ENCODE measurements at places on chromosomes 2 and 18.

- no peak for DNase-seq
Observed at GRCh38 chr2:50345701-50346591, 686.0 kb downstream of the NRXN1 start.

- DNase-seq, result peak; percentile 43
Observed at GRCh38 chr2:85177031-85177824, 44.0 kb downstream of the TCF7L1 start.

DNA sequence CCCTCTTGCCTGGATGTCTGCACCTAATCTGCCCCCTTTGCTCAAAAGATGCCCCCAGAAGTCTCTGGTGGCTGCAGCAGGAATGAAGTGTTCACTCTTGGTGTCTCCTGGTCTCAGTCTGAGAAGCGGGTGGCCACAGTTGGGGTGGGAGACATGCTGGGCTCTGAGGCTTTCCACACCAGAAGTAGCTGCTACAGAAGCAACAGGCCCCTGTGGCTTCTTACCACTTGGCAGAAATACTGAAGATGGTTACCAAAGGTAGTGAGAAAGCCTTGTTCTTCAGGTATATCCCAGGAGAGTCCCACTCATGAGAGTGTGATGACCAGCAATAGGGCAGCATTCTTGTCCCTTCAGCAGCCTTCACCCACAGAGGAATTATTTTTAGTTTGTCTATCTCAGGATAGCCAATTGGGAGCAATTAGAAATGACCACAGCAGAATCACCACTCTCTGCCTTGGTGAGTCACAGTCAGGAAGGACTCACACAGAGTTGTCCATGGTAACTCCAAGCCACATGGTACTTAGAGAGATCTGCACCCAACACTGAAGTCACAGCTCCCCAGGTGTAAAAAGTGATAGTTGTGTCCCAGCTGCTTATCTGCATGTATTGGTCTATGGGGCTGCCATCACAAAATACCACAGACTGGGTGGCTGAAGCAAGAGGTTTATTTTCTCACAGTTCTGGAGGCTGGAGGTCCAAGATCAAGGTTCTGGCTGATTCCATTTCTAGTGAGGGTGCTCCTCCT lies 169.8 kb upstream of the ID2 start:
- DNase-seq, result peak; percentile 44

GRCh38 chr18:24187049-24187448 lies 48.2 kb downstream of the CABYR start:
- no peak for DNase-seq

- DNase-seq, result no peak
Observed at GRCh38 chr2:240422658-240423329, 12.7 kb upstream of the GPC1 start.

DNA sequence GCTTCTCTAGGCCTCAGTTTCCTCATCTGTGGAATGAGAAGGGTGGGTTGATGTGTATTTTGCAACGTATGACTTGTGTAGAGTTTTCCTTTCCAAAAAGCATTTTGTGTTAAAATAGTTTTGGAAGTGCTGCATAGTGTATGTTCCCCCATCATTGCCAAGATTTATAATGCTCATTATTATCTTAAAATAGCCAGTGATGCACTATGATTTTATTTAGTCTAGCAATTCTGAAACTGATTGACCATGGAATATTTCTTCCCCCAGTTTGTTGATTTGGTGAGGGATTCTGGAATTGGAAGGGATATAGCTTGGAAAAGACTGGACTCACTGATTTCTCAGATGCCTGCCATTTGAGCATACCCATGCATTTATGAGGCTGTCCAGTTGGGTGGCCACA lies 130.6 kb downstream of the CCDC85A start:
- DNase-seq, result no peak

DNA sequence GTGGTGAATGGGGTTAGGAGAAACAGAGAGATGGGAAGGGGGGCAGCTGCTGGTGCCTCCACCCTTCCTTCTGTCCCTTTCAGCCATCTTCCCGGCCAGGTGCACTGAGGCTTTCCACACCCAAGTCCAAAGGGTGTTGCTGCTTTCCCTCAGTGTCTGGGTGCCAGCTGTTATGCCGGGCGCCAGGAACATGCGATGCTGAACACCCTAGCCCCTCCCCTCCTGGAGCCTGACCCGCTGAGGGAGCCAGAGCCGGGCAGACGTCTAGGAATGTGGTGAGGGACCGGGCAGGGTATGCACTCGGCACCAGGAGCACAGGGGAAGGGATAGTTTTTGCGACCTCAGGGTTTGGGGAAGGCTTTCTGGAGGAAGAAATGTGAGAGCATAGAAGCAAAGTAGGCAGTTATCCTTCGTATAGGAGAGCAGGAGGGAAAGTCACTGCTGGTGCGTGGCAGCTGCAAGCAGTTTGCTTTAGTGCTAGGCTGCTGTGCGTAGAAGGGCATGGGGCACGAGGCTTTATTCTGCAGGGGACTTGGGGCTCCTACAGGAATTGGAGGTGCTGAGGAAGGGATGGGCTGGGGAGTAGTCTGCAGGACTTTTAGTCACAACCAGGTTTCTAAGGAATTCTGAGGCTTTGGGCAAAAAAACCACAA lies 147.7 kb downstream of the TSN start:
- DNase-seq, result peak; percentile 14

- no peak for DNase-seq
Observed at GRCh38 chr2:214881647-214882202, 72.2 kb upstream of the BARD1 start.

- DNase-seq, result no peak
Observed at GRCh38 chr18:44245019-44245418, 435.7 kb upstream of the SETBP1 start.

GRCh38 chr2:27875089-27875881 lies 14.9 kb downstream of the RBKS start:
- no peak for DNase-seq

DNA sequence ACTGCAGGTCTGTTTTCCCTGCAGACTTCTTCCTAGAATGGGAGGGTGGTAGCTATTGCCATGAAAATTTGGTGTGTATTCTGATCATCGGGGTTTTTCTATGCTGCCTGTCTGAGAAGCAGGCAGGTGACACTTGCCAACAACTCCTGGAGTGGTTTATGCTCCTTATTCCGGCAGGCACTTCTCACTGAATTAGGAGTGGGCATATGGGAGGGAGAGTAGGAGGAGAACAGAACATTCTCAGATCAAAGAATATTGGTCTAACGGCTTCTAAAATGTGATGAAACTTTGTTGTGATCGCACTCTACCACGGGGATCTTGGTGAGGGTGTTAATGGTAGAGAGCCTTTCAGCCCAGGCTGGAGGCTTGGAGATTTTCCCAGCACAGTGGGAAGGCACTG lies 480.8 kb downstream of the PLCL1 start:
- no peak for DNase-seq

DNA sequence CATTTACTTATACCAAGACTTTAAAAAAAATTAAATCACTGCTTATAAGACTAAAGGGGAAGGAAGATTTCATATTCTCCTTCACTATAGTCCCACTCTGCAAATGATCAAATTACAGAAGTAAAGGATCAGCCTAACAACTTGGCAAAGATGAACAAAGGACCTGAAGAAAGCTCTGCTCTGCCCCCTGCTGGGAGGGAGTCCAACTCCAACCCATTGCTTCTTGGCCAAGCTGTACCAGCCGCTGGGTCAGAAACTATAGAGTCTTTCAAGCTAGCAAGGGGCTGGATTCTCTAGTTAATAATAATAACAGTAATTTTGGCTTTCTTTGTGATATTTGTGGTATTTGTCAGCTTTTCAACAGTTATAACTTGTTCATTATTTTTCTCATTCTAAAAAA lies 927.0 kb upstream of the CRIM1 start:
- peak; percentile 22 for DNase-seq

GRCh38 chr2:128457716-128458115 lies 139.0 kb upstream of the HS6ST1 start:
- no peak for DNase-seq

- no peak for DNase-seq
Observed at GRCh38 chr2:6764968-6765723, 100.6 kb downstream of the CMPK2 start.

- peak; percentile 87 for DNase-seq
Observed at GRCh38 chr2:113700186-113700841, 56.1 kb downstream of the SLC35F5 start.

DNA sequence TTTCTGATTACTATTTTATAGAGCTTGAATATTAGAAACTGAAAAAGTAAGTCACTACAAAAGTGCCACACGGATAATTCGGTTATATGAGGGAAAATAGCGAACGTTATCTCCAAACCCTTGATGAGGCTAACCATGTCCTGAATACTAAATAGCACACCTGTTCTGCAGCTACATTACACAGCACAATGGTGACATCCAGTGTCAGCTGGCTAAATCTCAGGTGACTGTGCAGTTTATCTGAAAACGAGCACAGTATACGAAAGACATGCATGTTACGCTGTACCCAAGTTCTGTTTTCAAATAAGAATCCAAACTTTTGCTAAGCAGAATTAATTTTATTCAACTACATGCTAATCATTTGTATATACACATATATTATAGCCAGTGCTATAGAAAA lies 9.0 kb downstream of the CCDC68 start:
- DNase-seq, result no peak

- DNase-seq, result no peak
Observed at GRCh38 chr2:167860082-167860481, 387.3 kb downstream of the STK39 start.

DNA sequence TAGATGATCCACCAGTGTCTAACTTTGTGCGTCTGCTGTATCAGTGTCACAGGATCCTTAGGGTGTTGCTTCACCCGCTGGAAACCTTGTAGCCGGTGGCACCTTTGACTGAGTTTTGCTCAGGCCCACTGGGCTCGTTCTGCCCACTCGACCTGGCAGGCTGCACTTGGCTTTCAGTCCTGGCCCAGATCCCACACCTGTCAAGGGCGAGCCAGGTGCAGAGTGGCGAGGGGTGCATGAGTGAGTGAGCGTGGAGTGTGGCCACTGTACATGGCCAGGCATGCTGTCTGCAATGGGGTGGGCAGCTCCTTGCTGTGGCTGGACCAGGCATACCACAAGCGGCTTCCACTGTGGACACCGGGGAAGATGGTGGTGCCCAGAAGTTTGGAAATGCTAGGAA lies 179.0 kb downstream of the FAM210A start:
- no peak for DNase-seq

GRCh38 chr2:4561196-4561595 lies 857.8 kb downstream of the DCDC2C start:
- no peak for DNase-seq
